NCI-H2081 treated with DMSO at 0.1 percent for 48 hours (cell line): ENCODE measurements at places on chromosomes 7 and 10.

GRCh38 chr10:72694476-72695369, 2.8 kb downstream of the MCU start:
- no peak for DNase-seq

DNA sequence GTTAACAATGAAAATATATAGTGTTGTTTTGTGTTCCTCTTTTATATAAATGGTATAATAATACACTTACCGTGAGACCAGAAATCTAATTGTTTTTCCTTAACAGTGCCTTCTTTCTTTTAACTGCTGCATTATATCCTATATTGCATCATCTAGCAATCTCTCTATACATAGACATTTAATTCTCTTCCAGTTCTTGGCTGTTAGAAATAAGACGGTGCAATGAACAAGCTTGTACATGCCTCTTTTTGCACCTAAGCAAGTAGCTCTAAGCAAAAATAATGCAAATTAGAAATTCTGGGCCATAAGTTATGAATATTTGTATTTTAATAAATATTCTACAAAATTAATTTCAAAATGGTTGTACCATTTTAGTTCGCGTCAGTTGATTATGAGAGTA, 55.9 kb upstream of the AHR start:
- no peak for DNase-seq

DNA sequence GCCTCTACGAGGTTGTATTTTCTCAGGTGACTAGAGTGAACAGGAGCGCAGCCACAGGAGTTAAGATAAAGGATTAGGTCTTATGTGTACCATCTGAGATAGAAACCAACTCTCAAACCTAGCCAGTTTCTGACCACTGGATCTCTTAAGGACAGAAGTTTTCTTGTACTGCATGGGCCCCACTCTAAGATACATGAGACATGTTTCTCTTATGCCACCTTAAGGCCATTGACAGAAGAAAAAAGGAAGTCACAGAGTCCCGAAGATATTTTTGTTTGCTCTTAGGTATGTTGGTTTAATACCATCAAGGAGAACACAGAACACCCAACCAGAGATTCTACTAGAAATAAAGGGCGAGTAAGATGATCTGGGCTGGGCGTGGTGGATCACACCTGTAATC, 335.8 kb downstream of the FRMD4A start:
- no peak for DNase-seq

- no peak for DNase-seq
These were observed 70.5 kb downstream of the FAM204A start for GRCh38 chr10:118271671-118272070.

- DNase-seq, result no peak
These were observed 4.7 kb upstream of the EIF5AL1 start for GRCh38 chr10:79507440-79508167.

DNA sequence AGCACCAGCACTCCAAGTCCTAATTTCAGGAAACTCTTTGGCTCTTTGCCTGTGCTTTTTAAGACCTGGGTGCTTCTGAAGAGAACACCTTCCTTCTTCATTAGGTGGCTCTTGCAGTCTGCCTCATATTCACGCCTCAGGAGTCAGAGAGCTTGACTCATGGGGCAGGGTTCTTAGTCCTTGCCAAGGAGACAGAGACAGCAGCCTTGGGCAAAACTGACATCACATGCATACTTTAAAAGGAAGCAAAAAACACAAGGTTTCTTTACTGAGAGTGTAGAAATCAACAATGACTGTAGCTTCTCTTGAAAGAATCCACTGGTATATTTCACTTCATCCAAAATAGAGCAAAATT, 780.6 kb downstream of the INHBA start:
- no peak for DNase-seq

DNA sequence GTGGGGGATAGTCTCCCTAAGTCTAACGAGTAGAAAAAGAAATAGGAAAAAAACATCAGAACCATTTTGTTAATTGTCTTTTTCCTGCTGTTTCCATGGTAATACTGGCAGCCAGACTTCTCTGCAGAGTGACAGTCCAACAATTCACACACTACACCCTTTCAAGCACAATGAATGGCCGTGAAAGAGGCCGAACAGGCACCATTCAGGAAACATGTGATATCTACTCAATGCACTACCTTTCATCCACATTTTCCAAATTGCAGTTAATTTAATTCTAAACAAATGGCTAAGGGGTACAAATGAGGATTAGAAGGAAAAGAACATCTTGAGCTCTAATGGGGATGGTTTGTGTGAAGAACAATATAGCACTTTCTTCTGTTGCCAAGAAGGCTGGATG, 358.5 kb upstream of the ANKRD30A start:
- DNase-seq, result no peak

GRCh38 chr7:106731187-106731586, 70.2 kb upstream of the CCDC71L start:
- no peak for DNase-seq

GRCh38 chr10:29055101-29055500, 233.8 kb upstream of the LYZL1 start:
- DNase-seq, result no peak

DNA sequence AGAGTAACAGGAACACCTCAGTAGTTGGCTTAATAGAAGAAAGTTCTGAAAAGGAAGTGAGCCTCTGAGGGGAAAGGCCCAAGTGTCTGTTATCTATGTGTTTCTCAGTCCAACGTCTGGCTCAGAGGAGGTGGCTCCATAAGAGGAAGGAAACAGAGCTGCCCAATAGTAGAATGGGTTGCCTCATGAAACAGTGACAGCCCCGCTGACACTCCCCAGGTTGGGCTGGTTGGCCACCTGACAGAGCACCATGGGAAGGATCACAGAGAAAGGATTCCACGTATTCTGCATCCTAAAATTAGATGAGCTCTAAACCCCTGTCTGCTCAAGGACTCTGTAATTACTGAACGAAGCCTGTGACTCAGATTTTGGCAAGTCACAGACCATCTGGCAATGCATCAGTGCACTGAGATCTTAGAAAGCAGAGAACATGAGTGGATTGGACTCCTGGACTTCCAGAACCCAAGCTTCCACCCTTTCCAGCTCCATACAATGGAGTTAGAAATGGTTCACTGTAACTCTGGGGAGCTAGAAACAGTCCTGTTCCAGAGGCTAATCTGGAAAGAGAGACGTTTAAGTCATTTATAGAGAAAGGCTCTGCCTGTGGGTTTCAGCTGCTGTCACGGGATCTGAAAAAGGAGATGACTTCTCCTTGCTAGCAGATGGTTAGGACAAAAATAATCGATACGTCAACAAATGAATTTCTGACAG, 2.9 kb downstream of the PKD2L1 start:
- DNase-seq, result no peak

DNA sequence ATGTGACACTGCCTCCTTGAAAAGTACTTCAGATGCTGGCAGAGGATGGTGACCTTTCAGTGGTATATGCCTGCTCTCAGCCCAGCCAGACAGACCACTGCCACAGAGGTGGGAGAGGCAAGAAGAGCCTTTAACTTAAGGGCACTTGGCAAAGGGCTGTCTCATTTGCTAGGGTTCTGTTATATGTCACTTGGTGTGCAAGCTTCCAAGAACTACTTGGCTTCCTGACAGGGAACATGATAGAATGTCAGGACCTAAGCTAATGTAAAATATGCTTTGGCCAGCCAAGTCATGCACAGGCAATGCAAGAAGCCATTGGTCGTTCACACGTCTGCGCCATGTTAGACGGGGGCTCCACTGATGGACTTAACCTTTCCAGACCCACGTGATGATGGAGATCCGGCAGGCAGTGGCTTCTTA, 54.7 kb downstream of the RBM20 start:
- no peak for DNase-seq

DNA sequence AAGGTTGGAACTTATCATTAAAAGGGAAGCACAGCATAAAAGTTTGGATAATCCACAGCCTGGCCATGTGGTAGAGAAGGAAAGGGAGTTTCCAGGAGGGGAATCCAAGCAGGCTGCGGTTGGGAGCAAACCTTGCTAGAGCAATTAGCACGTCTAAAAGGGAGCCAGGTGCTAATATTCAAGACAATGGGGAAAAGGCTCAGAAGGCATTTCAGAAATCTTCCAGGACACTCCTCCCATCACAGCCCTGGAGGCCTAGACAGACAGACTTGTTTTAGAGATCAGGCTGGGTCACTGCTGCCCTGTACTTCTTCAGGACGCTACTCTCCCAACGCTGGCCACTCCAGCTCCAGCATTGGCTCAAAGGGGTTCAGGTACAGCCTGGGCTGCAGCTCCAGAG, 96.2 kb upstream of the KAT6B start:
- DNase-seq, result no peak

- no peak for DNase-seq
These were observed 936 bp upstream of the TCERG1L start for GRCh38 chr10:131312478-131312836.

DNA sequence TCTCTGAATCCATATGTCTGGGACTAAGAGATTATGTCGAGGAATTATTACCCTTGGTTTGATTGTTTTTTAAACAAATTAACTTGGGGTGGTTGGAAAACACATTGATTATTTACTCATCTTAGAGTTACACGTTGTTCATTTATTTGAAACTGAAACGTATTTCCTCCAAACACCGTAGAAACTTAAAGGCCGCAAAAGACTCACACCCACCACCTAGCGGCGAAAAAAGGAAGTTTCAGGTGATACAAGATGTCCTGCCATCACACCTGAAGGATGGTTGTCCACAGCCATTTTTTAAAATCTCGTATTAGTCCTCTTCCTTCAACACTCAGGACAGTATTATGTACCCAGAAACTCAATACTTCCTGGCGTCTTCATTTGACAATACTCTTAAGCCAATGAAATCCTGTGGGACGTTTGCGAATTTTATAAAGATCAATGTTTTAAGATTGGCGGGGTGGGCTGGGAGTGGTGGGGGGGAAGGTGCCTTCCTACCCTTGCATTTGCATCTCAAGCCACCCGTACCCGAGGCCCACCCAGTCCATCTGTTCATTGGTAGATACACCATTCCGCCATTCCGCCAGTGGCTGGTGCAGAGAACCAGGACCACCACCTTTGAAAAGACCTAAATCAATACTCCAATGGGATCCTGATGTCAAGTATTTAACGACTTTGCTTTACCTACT, 1.4 kb upstream of the LCOR start:
- DNase-seq, result peak; percentile 1

- no peak for DNase-seq
These were observed 9.0 kb downstream of the TBC1D12 start for GRCh38 chr10:94411304-94411703.

- DNase-seq, result no peak
These were observed 3.0 kb downstream of the SMARCD3 start for GRCh38 chr7:151245360-151246101.

DNA sequence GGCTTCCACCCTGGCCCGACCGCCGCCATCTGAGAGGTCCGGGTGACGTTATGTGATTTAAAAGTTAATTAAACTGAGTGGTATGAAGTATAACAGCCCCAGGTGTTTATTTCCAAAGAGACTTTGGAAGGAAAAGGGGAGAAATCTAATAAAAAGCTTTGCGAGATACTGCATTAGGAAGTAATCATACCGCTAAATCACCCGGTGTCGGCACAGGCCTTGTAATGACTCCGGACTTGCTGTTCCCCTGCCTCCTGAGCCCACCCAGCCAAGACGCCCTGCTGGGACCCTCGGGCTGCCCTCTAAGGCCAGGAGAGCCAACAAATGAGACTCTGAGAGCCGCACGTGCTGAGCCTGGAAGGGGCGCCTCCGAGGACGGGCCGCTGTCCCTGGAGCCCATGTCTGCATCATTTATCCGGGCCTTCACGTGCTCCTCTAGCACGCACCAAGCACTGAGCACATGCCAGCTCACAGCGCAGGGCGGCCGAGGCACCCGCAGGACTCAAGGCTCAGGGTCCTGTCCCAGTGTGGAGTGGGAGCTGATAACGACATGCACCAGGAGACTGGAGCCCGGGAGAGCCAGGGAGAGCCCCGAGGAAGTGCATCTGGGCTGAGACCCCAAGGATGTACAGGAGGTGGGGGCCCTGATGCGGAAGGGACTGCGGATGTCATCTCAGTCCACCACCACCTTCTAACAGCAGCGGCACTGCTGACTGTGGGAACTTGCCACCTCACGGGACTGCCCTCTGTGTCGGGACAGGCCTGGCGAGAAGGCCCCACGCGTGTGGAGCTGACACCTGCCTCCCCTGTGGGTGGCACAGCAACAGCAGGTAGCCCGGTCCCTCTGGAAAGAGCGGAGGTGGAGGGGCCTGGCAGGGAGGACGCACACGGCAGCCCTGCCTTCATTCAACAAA, 182.7 kb downstream of the ELFN1 start:
- no peak for DNase-seq

DNA sequence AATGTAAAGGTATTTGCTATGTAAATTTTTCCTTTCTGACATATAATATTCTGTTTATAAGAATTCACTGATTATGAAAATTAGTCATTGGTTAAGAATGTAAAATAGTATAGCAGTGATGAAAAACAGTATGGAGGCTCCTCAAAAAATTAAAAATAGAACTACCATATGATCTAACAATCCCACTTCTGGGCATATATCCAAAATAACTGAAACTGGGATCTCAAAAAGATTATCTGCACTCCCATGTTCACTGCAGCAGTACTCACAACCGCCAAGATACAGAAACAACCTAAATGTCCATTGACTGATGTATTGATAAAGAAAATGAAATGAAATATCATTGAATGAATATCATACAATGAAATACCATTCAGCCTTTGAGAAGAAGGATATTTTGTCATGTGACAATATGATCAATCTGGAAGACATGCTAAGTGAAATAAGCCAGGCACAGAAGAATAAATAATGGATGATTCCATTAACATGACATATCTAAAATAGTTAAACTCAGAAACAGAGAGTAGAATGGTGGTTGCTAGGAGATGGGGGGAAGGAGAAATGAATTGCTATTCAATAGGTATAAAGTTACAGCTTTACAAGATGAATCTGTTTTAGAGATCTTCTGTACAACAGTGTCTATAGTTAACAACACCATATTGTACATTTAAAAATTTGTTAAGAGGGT, 14.0 kb downstream of the C10orf88 start:
- no peak for DNase-seq

GRCh38 chr10:75773813-75774782, 342.7 kb downstream of the LRMDA start:
- DNase-seq, result no peak

DNA sequence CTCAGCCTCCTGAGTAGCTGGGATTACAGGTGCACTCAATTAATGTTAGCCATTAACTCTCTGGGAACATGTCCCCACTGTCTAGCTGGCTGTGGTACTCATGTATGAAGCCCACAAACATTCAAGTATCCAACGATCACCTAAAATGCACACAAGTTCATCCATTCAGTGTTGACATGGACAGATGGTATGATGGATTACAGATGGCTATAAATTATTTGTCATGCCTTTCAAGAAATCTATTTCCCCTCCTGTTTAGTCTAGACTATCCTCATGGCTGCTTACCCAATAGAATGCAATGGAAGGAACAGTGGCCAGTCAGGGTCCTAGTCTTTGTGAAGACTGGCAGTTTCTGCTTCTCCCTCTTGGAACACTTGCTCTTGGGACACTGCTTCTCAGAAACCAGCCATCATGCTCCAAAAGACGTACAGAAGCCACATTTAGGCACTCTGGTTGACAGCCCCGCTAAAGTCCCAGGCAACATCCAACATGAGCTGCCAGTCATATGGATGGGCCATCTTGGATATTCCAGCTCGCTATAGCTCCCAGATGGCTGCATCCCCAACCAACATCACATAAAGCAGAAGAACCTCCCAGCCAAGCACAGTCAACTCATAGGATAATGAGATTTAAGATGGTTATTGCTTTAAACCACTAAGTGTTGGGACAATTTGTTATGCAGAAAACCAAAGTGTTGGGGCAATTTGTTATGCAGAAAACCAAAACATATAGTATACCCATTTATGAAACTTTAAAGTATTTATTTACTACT, 33.1 kb downstream of the MYL10 start:
- DNase-seq, result no peak
